CD4-positive, alpha-beta T cell treated with Interleukin-15 for 4 hours (primary cell): ENCODE measurements at places on chromosomes 2 and 18.

- DNase-seq: no peak
Measured at GRCh38 chr2:220334871-220335590, 707.6 kb downstream of the SLC4A3 start.

- DNase-seq: peak; percentile 28
Measured at GRCh38 chr2:98715812-98716451, 15.0 kb downstream of the MGAT4A start.

GRCh38 chr2:70991742-70992141, 2.9 kb downstream of the TEX261 start:
- no peak for DNase-seq

GRCh38 chr2:161042990-161043625, 117.1 kb upstream of the TANK start:
- DNase-seq: no peak

DNA sequence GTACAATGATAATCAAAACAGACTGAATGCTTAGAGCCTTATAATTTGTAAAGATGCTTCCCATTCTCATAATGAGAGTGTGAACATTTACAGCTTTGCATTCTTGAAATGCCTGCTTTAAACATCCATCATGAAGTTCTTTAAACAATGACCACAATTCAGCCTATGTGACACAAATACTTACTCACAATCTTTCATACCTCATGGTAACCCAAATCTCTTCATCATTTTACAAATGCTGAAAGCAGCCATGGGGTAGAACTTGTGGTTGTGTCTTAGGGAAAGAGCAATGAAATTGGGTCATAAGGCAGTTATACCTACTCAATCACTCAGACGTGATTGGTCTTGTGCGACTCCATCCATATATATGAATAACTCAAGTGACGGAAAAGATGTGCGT, 140.7 kb downstream of the RND3 start:
- DNase-seq: no peak

GRCh38 chr2:233363744-233364235, 9.5 kb downstream of the DGKD start:
- DNase-seq: no peak

DNA sequence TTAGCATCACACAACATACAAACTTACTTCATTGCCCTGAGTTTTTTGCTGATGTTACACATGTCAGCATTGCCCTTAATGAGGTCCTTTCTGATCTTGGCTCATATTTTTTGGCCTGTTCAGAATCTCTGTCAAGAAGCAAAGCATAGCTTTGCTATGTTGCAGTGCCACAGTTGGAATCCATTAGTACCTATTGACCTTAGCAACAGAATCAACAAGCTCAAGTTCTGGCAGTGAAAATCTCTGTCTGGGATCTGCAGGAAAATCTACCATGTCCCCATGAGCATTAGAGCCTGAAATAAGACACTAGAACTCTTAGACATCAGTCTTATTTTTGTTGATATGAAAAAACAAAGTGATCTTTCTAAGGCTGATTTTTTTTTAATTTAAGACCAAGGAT, 105.6 kb upstream of the FHL2 start:
- DNase-seq: no peak

- no peak for DNase-seq
Measured at GRCh38 chr2:188966079-188966571, 8.0 kb upstream of the COL3A1 start.

GRCh38 chr2:222058819-222059445, 239.9 kb downstream of the PAX3 start:
- no peak for DNase-seq

- DNase-seq: no peak
Measured at GRCh38 chr2:31406593-31407385, 7.8 kb downstream of the XDH start.

DNA sequence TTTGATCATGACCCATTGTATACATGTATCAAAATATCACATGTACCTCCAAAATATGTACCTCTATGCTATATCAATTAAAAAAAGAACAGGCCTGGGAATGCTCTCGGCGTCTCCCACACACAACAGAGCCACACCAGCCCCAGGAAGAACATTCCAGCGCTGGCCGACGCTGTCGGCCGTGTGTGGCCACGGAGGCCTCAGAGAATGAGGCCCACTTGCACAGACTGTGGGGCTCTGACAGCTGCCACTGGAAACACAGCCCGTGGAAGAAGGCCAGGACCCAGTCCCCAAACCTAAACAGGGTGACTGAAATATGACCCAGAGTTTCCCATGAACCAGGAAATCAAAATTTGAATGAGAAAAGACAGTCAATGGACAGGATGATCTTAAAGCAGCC, 69.7 kb downstream of the EIPR1 start:
- no peak for DNase-seq

GRCh38 chr2:202592566-202592965, 42.2 kb upstream of the FAM117B start:
- no peak for DNase-seq

DNA sequence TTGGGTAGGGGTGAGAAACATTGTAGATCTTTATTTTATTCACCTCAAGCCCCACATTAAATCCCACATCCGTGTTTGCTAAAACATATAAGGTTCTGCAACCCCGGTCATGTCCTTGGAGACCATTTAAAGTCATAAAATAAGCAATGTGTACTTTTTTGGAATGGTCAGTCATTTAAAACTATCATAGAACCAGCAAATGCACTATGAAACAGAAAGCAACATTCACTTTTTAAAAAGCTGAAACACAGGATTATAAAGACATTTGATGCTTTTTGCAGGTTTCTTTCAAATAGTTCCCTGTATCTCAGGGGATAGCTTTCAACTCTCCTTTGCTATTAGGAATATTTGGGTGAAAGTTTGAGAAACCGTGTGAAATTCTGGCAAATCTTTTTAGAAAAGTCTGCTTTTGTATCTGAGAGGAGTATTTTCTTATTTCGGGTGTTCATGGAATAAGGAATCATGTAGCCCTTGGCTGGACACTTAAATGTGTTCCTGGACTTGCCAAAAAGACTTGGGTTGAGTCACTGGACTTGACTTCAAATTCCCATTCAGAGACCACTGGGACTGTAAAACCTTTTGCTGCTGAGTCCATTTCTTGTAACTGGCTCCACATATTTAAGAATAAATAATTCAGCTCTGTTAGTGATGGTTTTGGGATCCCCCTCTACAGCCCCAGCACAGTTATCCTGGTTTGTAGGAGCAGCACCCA, 5.9 kb upstream of the CETN1 start:
- no peak for DNase-seq

DNA sequence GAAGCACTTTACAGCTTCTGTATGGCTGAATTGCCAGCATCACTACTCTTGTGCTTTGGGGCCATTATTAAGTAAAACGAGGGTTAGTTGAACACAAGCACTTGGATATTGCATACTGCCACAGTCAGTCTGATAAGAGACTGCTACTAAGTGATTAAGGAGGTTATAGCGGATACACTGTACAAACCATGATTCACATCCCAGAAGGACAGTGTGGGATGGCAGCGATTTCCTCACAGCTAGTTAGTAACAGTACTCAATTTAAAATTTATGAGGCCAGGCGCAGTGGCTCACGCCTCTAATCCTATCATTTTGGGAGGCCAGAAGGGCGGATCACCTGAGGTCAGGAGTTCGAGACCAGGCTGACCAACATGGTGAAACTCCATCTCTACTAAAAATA, 2.6 kb upstream of the BMPR2 start:
- no peak for DNase-seq

DNA sequence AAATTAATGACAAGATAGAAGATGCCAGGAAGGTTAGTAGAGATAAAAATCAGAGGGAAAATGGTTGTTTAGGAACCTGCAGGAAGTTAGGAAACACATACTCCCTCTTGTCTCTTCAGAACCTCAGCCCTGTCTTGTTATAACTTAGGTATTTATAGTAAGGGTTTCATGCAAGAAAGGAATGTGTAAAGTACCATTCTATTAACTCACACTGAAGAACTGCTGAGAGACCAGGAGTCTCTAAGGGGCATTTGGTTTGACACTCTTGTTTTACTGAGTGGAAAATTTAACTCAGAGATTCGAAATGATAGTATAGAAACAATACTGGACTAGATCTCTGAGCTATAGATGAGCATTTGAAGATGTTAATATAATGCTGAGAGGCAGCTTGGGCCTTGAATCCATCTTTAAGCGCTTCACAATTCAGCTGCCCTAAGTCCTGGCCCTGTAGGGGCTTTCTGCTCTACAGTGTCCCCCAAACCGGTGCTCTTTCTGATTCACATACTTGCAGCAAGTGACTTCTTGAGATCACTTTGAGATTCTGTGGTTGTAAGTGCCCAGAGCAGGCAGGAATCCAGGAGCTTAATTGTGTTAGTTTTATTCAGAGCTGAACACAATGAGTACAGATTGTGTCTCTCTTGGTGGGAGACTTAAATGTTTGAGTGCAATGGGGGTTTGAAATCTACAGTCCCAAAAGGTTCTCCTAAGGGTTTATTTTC, 235.0 kb upstream of the RGPD4 start:
- DNase-seq: no peak

DNA sequence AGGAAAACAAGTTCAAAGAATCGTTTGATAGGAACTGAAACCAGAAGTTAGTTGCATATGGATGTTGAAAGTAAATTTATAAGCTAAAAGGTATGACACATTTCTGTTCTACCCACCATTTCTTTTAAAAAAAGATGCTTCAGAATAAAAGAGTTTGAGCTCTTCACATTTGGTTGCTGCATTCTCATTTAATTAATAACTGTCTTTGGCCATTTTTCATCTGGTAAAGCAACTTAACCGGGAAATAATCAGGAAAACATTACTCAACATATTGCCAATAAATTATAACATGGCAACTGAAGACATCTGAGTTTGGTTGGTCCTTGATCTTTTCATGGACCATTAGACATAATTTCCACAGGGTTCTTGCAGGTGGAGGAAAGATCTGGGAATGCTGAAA, 180.2 kb upstream of the TWIST2 start:
- DNase-seq: no peak

DNA sequence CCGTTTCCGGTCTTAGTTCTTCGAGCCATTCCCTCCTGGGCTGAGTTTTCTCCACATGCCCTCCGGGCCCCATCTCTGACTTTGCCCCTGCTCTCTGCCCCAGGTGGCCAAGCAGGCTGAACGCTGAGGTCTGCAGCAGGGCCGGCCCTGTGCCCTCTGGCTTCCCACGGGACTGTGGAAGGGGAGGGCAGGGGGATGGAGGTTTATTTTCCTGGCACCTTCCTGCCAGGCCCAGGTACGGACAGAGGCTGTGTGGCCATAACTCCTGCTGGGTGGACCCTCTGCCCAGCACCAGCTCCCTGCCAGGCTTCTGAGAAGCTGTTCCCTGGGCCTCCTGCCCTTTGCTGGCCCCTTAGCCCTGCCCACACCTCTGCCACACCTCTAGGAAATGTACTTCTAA, 164.0 kb downstream of the TFCP2L1 start:
- no peak for DNase-seq

DNA sequence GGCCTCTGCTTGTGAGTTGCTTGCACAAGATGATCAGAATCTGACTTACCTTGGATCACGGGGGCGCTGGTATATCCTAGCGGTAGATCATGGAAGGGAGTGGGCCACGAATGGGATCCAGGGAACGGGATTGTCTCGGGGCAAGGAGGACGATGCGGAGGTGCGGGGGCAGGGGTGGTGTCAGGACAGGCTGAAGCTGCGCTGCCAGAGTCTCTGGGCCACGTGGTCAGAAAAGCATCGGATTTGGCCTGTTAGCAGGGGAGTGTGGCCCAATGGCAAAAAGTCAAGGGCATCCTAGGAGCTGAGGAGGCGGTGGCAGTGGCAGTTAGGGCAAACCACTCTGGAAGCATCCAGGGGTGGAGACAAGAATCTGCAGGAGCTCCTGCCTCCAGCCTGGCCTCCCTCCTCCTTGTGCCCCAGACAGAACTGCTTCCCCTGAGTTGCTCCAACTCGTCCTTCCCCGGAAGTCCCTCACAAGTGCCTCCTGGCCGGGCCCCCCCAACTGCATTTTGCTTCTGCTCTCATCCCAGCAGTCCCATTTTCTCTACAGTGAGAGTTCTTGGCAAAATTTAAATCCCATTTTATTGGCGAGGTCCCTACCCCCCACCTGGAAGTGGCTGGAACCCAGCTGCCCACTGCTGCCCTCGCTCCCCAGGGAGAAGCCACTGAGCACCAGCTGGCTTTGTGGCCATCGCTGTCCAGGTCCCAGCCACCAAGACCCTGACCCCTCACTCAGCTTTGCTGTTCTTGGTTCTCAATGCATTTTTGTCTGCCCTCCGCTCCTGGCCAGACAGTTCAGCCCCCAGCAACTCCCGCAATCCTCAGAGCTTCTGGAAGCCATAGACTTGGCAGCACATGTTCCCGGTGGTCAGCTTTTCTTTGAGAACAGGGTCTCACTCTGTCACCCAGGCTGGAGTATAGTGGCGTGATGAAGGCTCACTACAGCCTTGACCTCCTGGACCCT, 5.6 kb upstream of the CCDC74B start:
- DNase-seq: no peak

- DNase-seq: no peak
Measured at GRCh38 chr18:5997361-5997760, 102.0 kb upstream of the TMEM200C start.

DNA sequence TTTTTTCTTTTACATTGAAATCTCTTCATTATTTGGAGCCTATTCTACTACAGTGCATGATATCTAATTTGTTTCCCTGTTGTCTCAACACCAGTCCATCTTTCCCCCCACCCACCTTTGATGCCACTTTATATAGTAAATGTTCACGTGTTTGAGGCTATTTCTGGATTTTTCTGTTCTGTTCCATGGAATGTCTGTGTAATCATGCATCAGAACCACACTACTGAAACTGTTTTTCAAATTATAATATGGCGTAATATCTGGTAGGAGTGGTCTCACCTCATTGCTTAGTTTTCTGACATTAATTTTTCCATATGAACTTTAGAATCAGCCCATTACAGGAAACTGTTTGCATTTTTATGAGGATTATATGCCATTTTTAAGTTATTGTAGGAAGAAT, 19.1 kb upstream of the NARS1 start:
- DNase-seq: no peak

DNA sequence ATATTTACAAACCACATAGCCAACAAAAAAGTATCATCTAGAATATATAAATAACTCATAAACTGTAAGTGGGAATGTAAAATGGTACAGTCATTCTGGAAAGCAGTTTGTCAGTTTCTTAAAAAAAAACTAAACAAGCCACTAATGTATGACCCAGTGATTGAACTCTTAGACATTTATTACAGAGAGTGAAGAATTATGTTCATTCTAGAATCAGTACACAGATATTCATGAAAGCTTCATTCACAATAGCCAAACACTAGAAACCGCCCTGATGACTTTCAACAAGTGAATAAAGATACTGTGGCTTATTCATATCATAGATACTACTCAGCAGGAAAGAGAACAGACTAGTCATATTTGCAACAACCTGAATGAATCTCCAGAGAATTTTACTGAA, 1541.5 kb downstream of the LRP1B start:
- DNase-seq: no peak
